ENCODE measurements at places on chromosomes 6 and 20.
A peak's percentile ranks its signal among the peaks of the same experiment; 100 is the strongest.

GRCh38 chr20:50788045-50788991 is 6.5 kb upstream of the BCAS4 start:
- DNase-seq: no peak

DNA sequence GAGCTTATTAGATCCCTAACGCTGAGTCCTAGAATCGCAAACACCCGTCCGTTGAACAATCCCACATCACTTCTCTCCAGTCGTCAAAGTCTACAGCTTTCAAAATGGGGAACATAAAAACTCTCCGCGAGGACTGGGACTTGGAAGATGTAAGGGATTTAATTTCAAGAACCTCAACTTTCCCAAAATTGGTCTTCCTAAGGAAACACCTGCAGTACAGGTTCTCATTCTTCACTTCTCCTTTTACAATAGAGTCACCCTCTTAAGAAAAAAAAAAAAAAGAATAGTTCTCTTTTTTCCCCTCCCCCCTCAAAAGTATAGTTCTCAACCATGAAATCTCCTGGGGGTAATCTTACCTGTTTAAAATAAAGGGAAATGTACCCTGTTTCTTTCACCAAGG is 6.6 kb upstream of the ZBTB22 start:
- DNase-seq: peak; percentile 45

- DNase-seq: no peak
Observed at GRCh38 chr20:38131588-38132121, 33.4 kb downstream of the TGM2 start.

- DNase-seq: no peak
Observed at GRCh38 chr6:131049608-131050007, 13.4 kb downstream of the EPB41L2 start.

GRCh38 chr20:62657956-62658355 is 15.7 kb downstream of the SLCO4A1 start:
- DNase-seq: no peak

DNA sequence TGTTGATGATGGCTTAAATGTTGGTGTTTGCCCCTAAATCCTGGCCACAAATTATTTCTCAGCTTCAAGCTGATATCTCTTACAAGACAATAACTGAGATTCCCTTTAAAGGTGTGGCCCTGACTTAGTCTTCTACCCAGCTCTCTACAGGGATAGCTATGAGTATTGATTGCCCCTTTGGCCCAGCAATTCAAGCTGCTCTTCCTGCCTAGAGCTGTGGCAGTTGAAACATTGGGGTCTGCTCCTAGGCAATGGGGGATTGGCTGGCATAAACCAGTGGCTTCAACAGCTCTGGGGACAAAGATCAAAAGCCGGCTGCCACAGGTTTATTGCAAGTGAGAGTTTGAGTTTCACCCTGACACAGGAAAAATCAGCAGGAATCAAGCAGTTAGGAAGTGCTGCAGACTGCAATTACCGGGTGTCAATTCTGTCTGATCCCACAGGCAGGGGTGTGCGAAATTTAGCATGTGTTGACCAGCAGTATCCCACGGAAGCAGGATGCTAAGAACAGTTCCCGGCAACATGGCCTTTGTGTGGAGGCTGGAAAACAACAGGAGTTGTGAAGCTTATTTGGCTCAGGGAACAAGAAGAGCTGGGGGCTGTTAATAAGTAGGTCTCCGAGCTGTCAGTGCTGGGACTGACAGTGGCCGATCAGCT is 66.2 kb upstream of the IYD start:
- DNase-seq: no peak

DNA sequence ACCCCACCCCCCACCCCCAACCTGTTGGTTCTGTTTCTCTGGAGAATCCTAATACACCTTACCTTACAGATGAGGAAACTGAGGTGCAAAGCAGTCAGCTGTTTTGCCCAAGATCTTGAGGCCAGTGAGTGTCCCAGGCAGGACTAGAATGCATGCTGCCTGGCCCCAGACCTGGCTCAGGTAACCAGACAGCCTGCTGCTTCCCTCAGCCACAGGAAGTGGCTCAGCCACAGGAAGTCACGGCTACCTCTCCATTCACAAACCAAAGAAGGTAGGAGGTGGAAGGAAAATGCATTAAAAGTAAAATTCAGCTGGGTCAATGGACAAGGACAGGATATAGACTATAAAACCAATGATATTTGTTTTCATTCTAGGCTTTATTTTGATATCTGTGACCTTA is 517.6 kb downstream of the CD83 start:
- no peak for DNase-seq

DNA sequence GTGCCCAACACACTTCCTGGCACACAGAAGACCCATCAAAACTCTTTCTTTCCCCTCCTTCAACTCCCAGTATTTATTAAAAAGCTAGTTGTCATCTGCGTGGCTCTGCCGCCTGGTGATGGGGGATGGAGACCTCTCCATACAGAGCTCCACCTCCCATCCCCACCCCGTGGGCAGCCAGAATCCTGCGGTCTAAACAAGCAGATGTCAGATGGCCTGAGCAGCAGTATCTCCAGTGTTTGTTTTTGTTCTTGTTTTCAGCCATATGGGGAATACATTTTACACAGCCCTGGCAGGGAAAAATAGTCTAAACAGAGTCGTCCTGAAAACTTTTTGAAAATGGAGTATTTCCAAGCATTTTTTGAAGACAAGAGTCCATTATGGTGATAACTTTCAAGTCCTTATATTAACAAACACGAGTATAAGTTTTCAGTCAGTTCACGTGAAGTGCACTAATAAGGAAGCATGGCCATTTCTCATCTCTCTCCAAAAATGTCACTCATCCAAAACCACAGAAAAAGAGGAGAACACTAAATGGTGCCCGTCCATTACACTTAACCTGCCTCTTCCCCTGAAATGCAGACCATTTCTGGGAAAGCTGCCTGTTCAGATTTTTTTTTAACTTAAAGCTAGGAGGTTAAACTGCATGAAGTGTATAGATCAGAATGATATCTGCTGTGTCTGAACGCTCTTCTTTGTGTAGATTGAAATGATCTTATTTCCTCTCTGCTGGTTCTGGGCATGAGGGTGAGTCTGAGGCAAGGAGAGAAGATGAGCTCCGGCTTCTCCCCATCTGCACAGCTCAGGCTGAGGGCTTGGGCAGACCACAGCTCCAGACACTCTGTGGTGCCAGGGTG is 91.0 kb downstream of the TCP11 start:
- DNase-seq: no peak

DNA sequence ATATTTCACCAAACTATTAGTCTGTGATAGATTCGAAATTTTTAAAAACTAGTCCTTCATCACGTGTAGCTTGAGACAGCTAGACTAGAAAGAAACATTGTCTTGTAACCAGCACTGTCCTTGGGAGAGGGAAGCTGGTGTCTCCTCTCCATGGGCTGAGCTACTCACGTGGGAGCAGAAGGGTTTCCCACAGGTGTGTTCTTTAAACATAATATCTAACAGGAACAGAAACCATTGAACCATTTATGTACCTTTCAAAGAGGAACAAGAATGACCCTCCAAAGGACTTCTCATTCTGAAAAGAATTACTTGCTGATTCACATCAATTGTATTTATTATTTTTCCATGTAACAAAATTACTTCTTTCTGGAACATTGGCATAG is 72.4 kb upstream of the SYNJ2 start:
- peak; percentile 54 for DNase-seq

- DNase-seq: no peak
Observed at GRCh38 chr20:10868299-10868698, 194.5 kb upstream of the JAG1 start.

- peak; percentile 70 for DNase-seq
Observed at GRCh38 chr6:27545271-27546046, 72.6 kb upstream of the ZNF184 start.

GRCh38 chr6:167329014-167329413 is 4.1 kb downstream of the TTLL2 start:
- no peak for DNase-seq

DNA sequence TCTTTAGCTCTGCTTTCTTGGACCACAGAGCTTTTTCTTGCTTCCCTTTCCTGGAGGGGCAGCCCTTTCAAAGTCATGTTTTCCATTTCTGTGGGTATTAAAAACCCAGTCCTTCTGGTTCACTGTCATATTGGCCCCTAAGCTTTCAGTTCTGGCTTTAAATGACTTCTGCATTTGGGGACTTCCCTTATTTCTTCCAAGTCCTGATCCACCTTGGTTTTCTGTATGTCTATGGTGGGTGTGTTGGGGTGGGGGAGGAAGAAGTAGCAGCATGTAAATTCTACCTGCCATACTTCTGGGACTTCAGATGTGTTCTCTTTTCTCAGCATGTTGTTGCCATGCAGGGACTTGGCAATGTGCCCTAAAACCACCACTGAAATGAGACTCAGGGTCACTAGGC is 77.1 kb upstream of the EMILIN3 start:
- peak; percentile 34 for DNase-seq

DNA sequence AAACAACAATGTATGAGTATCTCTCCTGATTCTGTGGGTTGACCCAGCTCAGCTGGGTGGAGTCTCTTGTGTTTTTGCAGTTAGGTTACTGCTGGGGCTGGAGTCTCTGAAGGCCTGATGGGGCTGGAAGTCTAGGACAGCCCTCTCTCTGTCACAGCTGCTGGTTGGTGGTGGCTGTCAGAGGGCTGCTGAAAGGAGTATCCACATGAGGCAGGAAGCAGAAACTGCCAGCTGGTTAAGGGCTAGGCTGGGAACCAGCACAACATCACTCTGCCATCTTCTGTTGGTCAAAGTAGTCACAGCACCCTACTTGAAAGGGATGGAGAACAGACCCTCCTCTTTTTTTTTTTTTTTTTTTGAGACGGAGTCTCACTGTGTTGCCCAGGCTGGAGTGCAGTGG is 10.0 kb upstream of the PACSIN1 start:
- DNase-seq: no peak

DNA sequence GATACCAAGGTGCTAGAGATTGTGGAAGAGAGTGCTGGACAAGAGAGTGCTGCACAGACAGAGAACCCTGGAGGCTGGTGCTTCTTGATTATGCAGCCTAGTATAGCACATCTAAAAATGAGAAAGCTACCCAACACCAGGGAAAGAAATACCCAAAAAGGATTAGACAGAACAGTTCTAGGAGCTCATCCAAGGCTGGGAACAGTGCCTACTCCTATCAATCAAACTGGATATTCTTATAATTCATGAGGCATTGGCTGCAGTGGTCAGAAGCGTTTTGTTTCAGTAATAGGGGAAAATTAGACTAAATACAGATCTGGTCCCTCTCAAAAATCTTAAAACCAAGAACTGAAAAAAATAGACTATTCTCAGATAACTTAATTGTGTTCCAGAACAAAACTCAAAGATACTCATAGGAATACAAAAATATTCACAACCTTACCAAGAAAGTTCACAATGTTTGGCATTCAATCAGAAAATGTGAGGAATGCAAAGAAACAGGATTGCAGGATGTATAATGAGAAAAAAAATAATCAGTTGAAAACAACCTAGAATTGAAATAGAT is 222.9 kb downstream of the EPHA7 start:
- no peak for DNase-seq

GRCh38 chr6:135323202-135323668 is 142.1 kb downstream of the MYB start:
- DNase-seq: peak; percentile 67

GRCh38 chr6:14066782-14067406 is 50.7 kb upstream of the CD83 start:
- peak; percentile 71 for DNase-seq

DNA sequence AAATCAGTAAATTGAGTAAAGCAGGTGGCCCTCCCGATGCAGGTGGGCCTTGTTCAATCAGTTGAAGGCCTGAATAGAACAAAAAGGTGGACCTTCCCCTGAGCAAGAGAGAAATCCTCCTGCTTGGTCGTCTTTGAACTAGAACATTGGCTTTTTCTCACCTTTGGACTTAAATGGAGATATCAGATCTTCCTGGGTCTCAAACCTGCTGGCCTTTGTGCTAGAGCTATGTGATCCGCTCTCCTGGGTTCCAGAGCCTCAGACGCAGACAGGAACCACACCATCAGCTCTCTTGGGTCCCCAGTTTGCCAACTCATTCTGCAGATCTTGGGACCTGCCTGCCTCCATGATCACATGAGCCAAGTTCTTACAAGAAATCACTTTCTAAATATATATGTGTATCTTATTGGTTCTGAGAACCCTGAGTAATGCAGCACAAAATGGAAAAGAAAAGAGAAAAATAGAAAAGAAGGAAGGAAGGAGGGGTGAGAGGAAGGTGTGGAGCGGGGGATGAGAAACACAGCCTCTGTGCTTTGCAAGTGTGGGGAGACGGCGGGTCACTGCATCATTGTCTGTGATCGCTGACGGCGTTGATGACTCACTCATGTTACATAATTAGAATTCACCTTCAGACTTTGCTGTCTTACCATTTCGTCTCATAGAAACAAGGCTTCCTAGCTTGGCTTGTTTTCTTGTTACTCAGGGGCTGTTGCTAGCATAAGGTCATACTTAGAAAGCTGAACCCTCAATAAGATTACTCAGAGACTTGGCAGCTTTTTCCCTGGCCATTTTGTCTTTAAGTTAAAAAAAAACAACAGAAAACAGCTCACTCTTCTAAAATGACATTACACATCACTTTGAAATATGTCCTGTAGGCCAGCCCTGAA is 85.7 kb upstream of the NEDD9 start:
- peak; percentile 59 for DNase-seq

DNA sequence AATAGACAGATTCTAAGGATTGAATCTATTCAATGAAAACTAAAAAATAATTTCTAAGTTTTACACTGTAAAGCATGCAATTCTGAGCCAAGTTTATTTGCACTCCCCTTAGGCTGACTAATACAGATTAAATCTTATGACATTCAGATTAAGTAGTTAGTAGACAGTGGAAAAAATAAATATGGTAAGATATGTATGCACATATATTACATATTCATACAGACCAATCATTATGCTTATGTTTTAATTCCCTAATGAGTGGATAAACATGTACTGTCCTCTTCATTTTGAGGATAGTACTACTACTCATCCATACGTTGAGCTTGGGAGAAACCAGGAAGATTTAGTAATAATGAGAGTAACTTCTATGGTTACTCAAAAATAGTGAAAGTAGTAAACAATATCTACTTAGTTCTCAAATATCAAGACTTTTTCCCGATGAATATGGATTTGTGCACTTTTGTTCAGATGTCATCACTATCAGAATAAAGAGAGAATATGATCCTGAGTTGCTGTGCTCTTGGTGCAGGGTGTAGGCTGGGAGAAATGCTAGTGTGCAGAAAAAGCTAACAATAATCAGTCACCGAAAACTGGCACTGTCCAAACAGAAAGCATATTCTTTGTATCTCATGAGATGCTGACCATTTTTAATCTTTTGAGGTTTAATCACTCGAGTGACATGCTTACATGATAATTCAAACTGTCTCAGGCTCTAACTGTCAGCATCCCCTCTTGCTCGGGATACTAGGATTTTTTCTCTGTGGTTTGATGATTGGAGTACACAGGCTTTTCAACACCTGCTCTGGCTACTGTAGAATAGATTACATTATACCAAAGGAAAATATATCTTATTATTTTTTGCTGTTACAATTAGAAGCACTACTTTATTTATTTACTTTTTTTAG is 111.6 kb downstream of the EPHA7 start:
- no peak for DNase-seq

GRCh38 chr6:145261758-145262157 is 473.6 kb downstream of the EPM2A start:
- no peak for DNase-seq
